DMS79 treated with DMSO at 0.1 percent for 48 hours (cell line): ENCODE measurements at places on chromosomes 12 and 14.

DNA sequence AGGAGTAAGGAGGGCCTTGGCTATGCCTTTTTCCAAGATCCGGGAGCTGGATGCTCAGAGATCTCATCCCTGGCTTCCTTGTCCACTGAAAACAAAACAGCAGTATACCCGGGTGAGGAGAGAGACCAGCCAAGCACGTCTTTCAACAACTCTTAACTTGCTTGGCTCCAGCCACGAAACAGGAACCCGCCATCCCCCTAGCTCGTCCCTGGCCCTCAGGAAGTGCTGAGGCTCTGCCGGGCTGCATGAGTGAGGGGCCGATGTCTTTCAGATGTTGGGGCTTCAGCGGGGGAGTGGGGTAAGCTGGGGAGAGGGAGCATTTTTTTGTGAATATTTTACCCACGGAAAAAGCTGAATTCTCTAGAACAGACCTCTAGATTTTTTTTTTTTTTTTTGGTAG is 231.1 kb downstream of the CACNA1C start:
- peak; percentile 20 for DNase-seq

DNA sequence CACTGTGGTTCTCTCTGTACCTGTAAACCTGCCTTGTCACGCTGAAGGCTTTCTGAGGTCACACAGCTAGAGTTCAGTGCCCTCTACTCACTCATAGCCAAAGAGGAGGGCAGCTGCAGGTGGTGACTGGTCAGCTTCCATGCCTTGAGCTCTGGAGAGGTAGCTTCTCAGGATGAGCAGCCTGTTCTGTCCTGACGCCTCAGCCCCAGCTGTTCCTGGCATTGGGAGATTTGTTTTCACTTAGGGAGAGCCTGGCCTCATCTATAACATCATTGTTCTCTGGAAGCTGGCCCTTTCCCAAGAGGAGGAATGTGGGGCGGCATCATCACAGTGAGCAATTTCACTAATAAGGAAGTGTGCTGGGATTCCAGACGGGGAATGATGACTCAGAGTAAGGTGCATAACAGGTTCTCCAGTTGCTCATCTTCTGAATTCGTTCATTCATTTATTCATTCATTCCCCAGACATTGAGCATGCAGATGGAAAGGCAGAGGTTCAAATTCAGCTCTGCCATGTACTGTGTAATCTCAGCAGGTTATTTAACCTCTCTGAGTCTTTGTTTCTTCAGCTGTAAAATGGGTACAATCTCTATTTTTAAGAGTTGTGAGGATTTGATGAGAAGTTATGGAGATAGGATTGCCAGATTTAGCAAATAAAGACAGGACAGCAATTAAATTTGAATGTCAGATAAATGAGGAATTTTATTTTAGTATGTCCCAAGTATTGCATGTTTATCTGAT is 255.8 kb upstream of the CRY1 start:
- DNase-seq = peak; percentile 54

DNA sequence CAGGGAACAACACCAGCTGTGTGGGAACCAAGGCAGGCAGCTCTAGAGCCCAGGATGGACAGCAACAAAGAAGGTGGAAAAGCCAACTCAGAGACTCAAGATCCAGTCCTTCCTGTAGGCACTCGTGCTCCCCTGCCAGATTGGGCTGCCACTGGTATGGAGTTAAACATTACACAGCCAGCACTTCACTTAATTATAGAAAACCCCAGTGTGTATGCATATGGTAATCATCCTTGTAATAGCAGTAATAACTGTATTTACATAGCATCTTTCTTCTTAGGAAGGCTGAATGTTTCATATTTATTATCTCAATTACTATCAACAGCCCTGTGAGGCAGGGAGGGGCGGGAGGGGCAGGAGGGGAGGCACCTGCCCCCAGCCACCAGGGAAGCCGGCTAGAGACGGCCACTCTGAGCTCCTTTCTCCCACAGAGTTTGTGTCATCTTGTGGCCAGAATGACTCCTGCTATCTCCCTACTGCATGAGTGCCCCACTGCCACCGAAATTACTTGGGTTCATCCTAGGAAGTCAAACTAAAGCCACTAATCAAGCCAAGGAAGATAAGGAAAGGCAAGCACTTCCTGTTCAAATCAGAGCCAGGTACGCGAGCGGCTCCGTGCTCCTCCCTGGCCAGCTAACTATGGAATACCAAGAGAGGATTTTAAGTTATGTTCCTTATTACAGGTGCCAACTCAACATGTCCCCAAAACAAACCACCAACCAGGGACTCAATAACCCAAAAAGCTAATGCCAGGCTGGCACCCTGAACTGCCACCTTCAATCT is 15.7 kb upstream of the RAB35 start:
- no peak for DNase-seq

DNA sequence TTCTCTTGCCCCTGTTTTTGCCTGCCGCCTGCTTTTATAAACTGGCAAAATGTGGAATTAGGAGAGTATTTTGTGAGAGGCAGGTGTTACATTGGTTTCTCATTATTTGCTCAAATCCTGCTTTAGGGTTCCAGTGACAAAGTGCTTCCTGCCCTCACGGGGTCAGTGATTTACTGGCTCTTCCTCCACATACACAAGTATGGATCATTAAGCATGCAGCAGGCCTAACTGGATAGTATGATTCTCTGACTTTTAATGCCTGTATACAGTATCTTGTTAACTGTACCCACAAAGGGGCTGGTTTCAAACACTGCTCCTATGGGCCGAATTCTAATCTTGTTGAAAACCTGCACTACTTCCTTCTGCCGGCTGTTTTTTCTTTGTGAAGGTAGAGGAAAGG is 63.2 kb downstream of the PTCSC3 start:
- peak; percentile 55 for DNase-seq

- no peak for DNase-seq
Observed at GRCh38 chr12:116459011-116459875, 99.9 kb upstream of the MAP1LC3B2 start.

DNA sequence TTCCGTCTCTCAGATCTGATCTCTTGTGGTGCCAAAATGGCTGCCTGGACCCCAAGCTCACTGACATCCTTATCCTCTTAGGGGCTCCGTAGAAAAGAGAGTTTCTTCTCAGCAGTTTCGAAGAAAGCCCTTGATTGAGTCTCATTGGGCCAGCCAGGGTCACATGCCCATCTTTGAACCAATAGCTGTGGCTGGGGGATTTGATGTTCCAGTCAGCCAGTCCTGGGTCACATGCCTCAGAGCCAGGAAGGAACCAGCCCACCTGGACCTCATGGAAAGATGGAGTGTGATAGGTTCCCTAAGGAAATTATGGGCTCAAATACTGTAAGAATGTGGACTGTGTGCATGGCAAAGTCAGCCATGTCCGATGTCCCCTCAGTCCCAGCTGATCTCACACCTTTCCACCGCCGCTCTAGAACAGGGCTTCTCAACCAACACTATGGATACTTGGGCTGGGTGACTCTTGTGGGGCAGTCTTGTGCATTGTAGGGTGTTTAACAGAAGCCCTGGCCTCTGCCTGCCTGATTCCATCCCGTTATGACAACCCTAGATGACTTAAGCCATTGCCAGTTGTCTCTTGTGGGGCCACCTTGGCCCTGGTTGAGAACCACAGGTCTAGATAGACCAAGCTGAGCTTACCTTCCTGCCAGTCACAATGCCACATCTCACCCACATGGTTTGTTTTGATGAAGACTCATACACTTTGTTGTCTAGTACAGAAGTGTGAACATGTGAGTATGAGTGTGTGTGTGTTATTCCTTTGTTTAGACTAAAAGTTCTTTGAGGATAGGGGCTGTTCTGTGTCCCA is 163.9 kb downstream of the ADGRD1 start:
- DNase-seq = no peak
